ENCODE measurements at places on chromosomes 16 and 17.

- no peak for DNase-seq
Measured at GRCh38 chr17:14337596-14338079, 36.8 kb downstream of the HS3ST3B1 start.

- no peak for DNase-seq
Measured at GRCh38 chr17:58671969-58672368, 19.9 kb downstream of the TEX14 start.

- no peak for DNase-seq
Measured at GRCh38 chr16:14042706-14043105, 28.4 kb upstream of the MRTFB start.

- no peak for DNase-seq
Measured at GRCh38 chr16:84156342-84156784, 11.3 kb downstream of the DNAAF1 start.

- DNase-seq: no peak
Measured at GRCh38 chr16:27617665-27618064, 67.7 kb downstream of the KATNIP start.

- no peak for DNase-seq
Measured at GRCh38 chr16:23724785-23725131, 11.7 kb upstream of the ERN2 start.

GRCh38 chr17:40461732-40462342, 18.6 kb downstream of the IGFBP4 start:
- no peak for DNase-seq
